ENCODE measurements at places on chromosomes 7 and 10.

DNA sequence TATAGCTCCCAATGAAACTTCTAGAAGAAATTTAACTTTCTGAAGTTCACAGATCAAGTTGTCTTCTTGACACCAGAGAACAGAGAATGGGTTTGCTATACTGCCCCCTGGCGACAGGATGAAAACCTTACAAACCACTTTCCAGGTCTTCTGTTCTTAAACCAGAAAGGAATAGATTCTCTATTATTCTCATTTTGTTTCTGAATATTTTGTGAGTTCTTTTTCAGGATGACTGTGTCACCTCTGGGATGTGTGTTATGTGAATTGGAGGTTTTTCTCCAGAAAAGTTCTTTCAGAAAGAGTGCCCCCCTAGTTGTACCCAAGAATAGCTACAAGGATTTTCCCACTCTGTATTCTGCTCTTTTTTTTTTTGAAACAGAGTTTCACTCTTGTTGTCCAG, 6.3 kb downstream of the IFT22 start:
- DNase-seq = no peak

GRCh38 chr10:72162978-72163377, 52.8 kb upstream of the ANAPC16 start:
- no peak for DNase-seq

DNA sequence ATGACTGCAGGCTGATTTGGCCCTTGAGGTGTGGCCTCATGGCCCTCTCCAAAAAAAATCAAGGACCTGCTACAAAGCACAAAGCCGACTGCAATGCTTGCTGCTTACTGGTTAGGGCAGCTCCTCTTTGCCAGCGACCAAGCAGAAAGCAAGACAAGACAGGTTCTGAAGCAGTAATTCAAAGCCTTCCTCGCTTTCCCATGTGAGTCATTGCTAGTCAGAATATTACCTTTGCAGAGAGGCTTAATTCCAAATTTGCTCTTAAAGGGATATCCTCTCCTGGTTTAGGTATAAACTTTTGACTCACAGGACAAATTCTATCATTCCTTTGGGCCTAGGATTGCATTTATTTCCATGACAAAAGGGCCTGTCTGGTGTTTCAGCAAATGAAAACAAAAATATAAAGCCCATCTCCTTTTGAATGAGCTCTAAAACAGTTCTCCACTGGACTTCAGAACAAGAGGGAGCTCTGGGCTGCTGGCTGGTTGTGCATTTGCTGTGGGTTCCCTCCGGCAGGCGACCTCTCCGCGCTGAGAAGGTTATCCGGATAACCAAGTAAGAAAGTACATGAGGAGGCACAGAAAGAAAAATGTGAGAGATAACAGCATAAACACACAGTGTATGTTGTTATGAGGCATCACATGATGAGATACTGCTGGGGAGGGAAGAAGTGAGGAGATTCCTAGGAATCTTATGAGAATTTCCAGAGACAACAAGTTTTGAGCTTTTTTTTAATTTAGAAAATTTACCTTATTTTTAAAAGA, 90.8 kb downstream of the EGFR start:
- no peak for DNase-seq

GRCh38 chr10:121378251-121378801, 219.9 kb downstream of the FGFR2 start:
- no peak for DNase-seq

DNA sequence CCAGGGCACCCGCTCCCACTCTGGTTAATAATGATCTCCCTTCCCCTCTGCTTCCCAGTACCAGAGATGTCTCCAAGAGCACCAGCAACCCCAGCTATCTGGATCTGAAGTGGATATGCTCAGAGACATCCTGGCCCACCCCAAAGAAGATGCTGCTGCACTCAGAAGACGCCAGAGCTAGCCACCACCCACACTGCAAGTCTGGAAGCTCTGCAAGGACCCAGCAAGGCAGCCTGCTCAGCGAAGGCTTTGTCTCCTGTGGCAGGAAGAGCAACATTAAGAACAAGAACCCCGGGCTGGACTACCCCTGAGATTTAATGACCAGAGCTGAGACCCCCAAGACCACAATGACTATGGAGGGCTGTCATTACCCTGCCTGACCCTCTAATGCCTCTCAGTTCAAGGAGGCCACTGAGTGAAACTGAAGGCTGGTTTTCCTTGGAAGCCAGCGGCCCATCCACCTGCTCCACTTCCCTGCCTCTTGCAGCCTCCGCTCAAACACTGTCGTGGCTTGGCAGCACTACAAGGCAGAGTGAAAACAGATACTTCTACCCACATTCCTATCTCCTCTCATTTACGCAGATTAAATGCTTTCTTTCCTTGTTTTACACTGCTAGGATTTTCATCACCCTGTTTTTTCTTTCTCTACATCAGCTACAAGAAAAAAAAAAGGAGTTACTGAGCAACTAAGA, 202.2 kb downstream of the SNX10 start:
- DNase-seq = no peak

GRCh38 chr7:139680676-139681462, 96.9 kb downstream of the HIPK2 start:
- DNase-seq = no peak

GRCh38 chr10:30155401-30155800, 96.0 kb upstream of the JCAD start:
- no peak for DNase-seq

DNA sequence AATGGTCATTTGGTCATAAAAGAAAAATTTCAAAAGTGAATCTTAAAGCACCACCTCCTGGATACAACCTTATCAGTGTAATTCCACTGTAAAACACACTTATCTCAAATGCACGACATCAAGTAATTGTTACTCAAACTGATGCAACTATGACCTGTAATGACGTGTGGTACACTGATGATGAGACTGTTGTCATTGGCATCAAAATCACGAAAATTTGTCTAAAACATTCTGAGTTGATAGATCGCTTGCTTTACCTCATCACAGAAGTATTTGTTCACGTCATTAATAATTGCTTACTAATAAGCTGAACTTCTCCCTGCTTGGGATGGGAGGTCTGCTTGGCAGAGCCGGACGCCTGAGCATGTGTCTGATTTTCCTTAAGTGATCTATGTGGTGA, 221.8 kb upstream of the KLF6 start:
- no peak for DNase-seq

DNA sequence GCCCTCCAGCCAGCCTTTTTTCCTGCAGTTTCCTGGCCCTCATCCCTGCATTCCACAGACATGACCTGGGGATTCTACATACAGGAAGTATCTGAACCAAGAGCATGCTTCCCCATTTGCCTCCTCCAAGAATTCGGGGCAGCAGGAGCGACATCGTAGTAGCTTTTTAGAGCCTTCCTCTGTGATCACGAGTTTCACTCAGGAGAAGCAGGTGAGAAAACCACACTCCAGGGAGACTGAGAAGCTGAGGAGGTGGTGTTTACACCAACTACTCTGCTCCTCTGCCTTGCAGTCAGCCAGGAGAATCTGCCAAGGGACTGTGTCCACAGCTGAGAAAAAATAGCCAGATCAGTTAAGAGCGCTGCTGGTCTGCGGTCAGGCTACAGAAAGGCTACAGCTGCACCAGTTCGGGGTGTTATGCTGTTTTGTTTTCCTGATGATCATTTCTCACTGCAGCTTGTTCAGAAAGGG, 54.1 kb downstream of the HSPA12A start:
- no peak for DNase-seq

GRCh38 chr10:96260014-96260413, 11.4 kb downstream of the BLNK start:
- no peak for DNase-seq

DNA sequence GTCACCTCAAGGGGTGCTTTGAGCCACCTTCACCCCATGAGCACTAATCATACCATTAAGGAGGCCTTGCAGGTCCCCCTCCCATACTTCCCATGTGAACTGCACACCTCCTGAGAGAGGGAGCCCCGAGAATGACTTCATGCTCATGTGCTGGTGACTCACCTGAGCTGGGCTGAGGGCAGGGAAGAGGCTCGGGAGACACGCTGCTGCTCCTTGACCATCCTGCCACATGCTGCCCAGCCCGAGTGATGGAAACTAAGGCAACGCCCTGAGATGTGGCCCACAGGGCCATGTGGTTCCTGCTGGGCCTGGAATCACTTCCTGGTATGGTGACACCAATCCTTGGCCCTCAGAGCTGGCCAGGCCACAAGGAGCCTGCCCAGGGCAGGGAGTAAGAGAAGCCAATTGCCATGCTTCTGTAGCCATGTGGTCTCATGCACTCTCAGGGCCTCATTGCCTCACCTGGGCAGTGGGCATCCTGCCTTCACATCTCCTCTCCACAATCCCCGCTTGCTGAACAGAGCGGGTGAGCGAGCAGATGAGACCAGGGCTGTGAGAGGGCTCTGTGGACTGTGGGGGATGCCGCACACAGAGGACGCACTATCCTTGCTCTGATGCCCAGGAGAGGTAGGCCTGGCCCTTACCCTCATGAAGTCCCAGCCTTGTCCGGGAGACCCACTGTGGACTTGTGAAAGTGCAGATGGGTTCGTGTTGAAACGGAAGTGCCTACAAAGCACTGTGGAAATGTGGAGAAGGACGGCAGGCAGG, 18.3 kb upstream of the PPIF start:
- no peak for DNase-seq

GRCh38 chr10:84844461-84844860, 516.1 kb downstream of the CCSER2 start:
- DNase-seq = no peak

- DNase-seq = no peak
Measured at GRCh38 chr7:134690016-134690415, 43.4 kb downstream of the BPGM start.

GRCh38 chr7:24476227-24476626, 97.0 kb upstream of the PALS2 start:
- DNase-seq = no peak

- DNase-seq = peak; percentile 36
Measured at GRCh38 chr10:35089611-35090161, 455 bp downstream of the CUL2 start.

DNA sequence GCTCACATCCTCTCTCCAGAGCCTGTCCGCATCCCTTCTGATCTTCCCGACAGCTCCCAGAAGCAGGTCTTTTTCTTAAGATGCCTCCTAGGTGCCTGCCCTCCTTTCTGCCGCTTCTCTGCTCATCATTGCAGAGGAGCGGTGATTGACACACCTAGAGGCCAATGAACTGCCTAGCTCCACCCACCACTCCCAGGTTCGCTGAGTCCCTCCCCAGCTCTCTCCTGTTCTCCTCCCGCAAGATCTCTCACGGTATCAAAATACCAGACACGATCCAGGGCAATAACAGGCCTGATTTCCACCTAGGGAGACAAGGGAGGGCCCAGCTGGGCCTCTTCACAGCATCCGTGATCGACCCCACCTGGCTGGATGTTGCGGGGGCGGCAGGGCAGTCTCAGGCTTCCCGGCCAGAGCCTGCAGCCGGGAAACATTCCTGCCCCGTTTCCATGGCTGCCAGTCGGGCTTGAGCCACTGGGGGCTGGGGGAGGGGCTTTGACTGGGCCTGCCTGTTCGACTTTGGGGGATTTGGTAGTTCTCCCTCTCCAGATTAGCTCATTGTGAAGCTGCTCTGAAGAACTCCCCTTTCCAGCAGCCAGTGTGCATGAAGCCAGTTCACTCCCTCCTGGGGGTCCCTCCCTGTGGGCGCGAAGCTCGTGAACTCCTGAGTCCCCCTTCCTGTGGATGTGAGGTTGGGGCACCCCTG, 373.5 kb downstream of the RPS24 start:
- DNase-seq = peak; percentile 91

GRCh38 chr10:97822261-97822687, 27.4 kb upstream of the GOLGA7B start:
- DNase-seq = no peak

DNA sequence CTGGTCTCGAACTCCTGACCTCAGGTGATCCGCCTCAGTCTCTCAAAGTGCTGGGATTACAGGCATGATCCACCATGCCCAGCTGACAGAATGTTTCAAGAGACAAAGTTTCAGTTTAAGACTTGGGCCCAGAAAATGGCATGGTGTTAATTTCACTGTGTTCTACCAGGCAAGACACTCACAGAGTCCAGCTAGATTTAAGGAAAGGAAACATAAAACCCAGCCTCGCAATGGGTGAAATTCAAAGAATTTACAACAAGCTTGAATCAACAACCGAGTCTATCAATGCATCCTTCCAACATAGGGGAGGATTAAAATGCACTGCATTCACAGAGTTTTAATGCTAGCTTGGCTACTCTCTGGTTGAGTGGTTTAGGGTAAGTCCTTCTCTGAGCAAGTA, 764.0 kb downstream of the XPNPEP1 start:
- DNase-seq = no peak

- no peak for DNase-seq
Measured at GRCh38 chr10:76301950-76302349, 870.5 kb downstream of the LRMDA start.

- DNase-seq = no peak
Measured at GRCh38 chr7:146635205-146636032, 518.8 kb downstream of the CNTNAP2 start.

GRCh38 chr10:125510998-125511397, 172.0 kb downstream of the TEX36 start:
- DNase-seq = no peak

- DNase-seq = no peak
Measured at GRCh38 chr7:2632733-2633537, 1.1 kb downstream of the TTYH3 start.
